ENCODE measurements at places on chromosomes 13 and 19.
A peak's percentile ranks its signal among the peaks of the same experiment; 100 is the strongest.

DNA sequence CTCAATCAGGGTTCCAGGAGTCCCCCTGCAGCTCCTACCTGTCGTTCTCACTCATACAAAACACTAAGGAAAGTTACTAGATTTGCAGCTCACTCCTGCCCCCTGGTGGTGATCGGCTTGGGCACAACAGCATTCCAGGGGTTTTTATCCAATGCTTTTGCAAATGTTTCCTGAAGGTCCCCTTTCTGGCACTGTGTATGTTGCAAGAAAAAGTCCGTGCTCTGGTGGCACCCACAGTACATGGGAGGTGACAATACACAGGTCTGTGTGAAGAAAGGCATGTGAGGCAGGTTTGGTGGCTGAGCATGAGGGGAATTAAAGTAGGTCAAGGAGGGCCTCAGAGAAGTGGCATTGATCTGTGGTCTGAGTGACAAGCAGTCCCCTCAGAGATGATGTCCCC is 8.6 kb upstream of the TYK2 start:
- DNase-seq, result peak; percentile 71

DNA sequence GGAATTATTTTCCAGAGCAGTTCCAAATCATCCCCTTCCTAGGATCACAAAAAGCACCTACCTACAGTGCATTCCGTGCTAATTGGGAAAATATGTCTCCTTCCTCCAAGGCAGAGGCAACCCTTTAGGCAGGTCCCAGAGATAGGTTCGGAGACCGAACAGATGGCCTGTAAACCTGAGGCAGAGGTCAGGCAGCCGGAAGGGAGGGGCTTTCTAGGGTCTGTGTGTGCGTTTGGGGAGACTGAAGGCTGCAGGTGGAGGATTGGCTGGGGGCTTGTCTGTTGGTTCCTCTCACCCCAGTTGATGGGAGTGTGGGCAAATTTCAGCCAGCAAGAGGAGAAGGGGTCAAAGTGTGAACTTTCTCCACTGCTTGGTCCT is 7.1 kb downstream of the KCNN4 start:
- no peak for DNase-seq

DNA sequence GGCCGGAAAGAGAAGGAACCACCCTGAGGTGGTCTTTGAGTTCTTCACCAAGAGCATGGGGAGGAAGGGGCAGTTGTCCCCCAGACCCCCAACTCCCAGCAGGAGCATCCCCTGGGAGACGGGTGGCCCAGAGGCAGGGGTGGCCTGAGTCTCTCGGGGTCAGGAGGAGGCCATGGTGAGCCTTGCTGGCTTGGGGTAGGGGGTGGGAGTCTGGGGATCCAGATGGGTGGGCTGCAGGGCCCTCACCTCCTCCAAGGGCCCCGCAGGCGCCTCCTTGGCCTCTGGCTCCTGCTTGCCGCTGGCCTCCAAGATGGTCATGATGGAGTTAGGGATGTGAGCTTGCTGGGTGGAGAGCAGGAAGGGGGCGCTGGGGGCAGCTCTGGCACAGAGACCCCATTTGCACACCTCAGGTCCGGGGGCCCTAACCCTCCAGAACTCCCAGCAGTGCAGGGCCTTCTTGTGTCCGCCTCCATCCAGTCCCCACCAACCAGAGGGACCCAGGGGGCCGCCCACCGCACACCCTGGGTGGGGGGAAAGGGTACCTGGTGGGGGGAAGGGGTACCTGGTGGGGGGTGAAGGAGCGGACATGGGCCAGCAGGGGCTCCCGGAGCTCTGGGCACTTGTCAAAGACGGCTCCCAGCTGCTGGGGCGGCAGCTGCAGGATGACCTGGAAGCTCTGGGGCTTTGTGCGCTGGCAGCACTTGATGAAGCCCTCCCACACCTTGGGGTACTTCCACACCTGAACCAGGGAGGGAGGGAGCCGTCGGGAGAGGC is 1.3 kb upstream of the RSPH6A start:
- no peak for DNase-seq

GRCh38 chr19:45137179-45137761 is 23.5 kb downstream of the NKPD1 start:
- no peak for DNase-seq
